ENCODE measurements at places on chromosomes 11 and 22.

- no peak for DNase-seq
Measured at GRCh38 chr11:107849790-107850189, 8.8 kb downstream of the SLC35F2 start.

- DNase-seq, result no peak
Measured at GRCh38 chr22:34886391-34886790, 179.6 kb upstream of the ISX start.

DNA sequence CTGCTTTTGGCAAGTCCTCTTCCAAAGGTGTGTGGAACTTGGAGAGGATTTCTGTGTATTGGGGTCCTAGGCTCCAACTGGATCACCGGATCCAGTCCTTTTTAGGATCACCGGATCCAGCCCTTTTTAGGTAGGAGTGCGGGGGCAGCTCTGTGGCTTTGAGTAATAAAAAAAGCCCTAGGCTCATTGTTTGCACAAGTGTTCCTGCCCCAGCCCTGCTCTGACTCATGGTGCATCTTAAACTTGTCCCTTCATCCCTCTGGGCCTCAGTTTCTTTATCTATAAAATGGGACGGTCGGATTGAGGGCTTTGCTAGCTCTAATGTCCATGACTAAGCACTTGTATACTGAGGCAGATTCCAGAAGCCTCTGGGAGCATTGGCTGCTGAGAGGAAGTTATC is 22.7 kb upstream of the CD44 start:
- DNase-seq, result no peak

GRCh38 chr11:8318536-8318935 is 54.9 kb upstream of the LMO1 start:
- no peak for DNase-seq

Measured in CMK (cell line).